ENCODE measurements at places on chromosomes 1 and 21. TPM values are rescaled to one million over a fixed set of nuclear protein-coding genes. Genes with fewer than 3 reads are reported as not detected.

Gene SYDE2
- 3.8 TPM for total RNA-seq

DNA sequence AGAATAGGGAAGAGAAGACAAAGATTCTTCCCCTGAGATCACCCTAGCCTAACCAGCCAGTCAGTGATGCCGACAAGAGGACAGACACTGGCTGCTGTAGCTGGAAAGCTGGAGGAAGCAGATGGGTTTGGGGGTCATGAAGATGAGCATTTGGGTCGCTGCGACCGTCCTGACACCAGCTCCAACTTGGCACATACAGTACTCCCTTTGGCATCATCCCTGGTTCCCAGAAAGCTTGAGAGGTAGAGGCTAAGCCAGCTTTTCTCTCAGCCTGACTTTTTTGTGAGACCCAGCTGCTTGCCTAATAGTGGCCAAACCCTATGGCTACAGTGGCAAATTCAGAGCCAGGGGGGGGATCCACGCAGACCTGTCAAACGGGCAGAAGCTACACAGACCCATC lies 43.0 kb upstream of the IKBKE start:
- H3K27me3 ChIP-seq = no peaks in the 10 kb centered on the region
- no peaks in the 10 kb centered on the region for H3K36me3 ChIP-seq
- H3K4me1 ChIP-seq = peaks cover 10% of the 10 kb centered on the region
- H3K27ac ChIP-seq = no peak overlapping the region

Gene LCE1C
- total RNA-seq = 0.77 TPM

DNA sequence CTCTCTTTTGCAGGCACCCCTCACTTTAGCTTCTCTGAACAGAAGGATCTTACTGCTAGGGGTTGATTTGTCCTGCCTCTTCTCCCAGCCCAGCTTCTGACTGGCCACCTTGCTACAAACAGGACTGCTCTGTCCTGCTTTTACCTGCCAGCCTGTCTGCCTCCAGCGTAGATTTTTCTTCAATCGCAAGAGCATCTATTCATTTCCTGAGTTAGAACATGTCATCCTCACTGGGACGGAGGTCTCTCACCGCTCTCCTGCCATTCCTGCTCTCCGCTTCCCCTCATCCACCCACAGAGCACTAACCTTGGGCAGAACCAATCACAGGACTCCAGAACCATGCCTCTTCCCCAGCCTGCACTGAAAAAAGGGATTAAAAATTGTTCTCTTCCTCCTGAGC lies 3.5 kb upstream of the ATP1B1 start:
- H3K4me3 ChIP-seq = no peak overlapping the region
- no peak for DNase-seq
- H3K36me3 ChIP-seq = no peaks in the 10 kb centered on the region
- H3K4me1 ChIP-seq = peaks cover 8% of the 10 kb centered on the region
- H3K27me3 ChIP-seq = peaks cover 6% of the 10 kb centered on the region

Gene SERPINC1
- total RNA-seq = 0.61 TPM
